Activated CD8-positive, alpha-beta memory T cell treated with anti-CD3 and anti-CD28 coated beads, Interleukin-2, amount 50 U/mL, for 48 hours (primary cell): ENCODE measurements at places on chromosomes 3 and 15.

DNA sequence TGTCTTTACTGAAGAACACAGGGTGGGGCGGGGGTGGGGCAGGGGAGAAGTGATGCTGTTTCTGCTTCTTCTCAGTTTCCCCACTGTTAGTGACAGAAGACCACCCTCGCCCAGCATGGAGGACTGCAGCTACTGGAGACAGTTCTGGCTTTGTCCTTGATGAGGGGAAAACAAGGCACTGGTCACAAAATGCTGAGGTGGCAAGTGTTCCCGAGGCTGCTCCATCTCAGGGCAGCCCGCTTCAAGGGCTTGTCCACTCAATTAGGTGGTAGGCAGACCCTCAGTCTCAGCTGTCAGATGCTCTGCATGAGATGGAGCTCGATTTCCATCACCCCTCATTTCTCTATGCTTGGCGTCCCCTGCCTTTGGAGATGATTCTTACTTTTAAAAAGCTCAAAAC, 33.8 kb upstream of the RYK start:
- DNase-seq = no peak

DNA sequence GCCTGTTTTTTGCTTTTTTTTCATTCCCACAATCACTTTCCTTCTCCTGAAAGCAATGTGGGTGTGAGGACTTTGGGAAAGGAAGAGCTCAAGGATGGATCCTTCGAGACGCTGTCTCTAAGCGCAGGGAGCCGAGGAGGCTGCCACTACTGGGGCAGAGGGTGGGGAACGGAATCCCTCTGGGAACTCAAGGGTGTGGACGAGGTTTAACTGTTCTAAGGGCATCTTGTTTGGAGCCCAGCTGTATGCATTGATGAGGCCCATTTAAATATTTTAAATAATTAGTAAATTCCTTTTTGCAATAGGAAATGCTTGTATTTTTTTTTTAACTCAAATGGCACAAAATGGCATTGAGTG, 124.4 kb upstream of the MEF2A start:
- no peak for DNase-seq

DNA sequence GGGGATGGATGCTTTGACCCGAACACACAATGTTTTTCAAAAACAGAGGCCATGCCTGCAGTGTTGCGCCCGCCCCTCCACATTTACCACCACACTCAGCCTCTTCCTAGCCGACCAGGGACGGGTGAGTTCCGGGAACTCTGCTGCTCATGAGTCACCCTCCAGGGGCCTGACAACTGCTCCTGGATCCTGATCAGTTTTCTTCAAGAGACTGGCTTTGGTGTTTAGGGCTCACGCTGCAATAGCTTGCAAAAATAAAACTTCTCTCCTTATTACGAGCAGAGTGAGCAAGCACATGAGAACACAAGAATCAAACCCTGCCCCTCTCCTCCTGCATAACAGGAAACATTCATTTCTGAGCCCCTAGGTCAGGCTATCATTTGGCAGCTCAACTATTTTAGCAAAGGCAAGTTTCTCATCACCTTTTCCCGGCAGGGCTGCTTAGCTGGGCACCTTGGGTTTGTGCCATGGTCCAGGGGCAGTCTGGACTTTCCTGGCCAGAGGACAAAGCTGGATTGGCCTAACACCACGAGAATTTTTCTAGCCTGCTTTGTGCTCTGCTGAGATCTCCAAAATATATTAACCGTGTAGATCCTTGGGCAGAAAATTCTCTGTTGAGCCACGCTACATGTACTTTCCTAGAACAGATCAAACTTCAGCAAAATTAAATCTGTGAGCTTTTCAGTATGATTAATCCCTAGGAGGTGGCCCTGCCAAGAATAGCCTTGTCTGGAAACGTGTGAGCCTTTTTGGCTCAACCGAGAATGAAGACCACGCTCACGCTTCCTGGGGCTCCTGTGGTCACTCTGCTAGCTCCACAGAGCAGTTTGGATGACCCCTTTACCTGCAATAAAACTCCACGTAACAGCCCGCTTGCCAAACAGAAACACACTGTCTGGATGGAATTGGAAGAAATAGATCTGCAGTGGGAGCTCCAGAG, 52.7 kb upstream of the SPATA12 start:
- DNase-seq = peak; percentile 57

- DNase-seq = peak; percentile 65
Measured at GRCh38 chr3:129934234-129935123, 40.0 kb upstream of the TRH start.

- no peak for DNase-seq
Measured at GRCh38 chr3:38030126-38031021, 932 bp upstream of the PLCD1 start.

GRCh38 chr3:64756398-64756986, 68.7 kb upstream of the ADAMTS9 start:
- DNase-seq = no peak

DNA sequence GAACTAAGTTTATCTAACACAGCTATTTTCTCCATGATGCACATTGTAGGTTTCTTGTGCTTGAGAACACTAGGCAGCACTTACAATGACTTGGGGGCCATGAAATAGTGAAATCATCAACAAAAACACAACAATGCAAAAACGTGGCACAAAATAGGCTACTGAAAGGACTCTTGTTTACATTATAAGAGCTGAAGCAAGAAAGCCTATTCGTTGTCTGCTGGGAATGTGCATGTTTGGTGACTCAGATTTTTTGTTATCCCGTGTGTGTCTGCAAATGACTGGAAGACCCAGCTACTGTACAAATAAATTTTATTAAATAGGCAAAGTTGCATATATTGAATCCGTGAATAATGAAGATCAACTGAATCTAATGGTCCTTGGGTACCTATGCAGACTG, 85.0 kb downstream of the TCF12 start:
- DNase-seq = no peak

- DNase-seq = no peak
Measured at GRCh38 chr3:127451321-127451720, 139.2 kb downstream of the TPRA1 start.
